H9 (cell line): ENCODE measurements at places on chromosomes 13 and 19. TPM values are rescaled to one million over a fixed set of nuclear protein-coding genes. Genes with fewer than 3 reads are reported as not detected.

GRCh38 chr13:94181461-94182107 lies 297.9 kb downstream of the DCT start:
- H3K4me1 ChIP-seq = no peaks in the 10 kb centered on the region
- no peaks in the 10 kb centered on the region for H3K27me3 ChIP-seq

GRCh38 chr13:29581666-29582065 lies 13.8 kb downstream of the SLC7A1 start:
- peaks cover 30% of the 10 kb centered on the region; the same call in 1 of the 2 replicates for H3K4me1 ChIP-seq
- H3K27ac ChIP-seq = no peak overlapping the region
- DNase-seq = no peak
- H3K36me3 ChIP-seq = peaks cover 9% of the 10 kb centered on the region; the same call in 2 of the 3 replicates
- 0 out of 2 replicates have a peak overlapping the region, but pooled peaks have one; percentile 1 for H3K4me3 ChIP-seq

DNA sequence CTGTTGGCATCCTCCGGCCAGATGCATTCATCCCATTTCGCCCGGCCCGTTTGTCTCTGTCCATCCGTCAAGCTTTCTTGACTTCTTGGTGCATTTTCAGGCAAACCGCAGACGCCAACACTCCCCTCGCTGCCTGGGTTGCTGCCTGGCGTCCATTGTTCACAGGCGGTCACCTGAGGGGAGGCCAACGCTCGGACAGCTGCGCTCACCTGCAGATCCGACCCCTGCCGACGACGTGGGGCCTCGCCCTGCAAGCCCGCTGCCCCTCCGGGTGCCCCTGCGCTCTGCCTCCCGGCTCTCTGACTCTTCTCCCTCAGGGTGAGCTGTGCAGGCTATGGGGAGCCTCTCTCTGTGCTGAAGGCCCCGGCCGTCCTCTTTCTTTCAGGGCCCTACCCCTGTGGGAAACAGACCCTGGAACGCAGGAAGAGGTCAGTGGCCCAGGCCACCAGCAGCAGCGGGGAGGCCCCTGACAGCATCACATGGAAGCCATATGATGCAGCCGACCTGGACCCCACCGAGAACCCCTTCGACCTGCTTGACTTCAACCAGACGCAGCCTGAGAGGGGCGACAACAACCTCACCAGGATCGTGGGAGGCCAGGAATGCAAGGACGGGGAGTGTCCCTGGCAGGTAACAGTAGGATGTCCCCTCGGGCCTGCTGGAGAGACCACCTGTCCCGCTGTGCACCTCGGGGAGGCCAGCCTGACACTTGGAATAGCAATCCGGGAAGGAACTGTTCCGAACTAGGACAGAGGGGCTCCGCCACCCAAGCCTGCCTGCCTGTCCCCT lies 14.8 kb upstream of the PROZ start:
- DNase-seq = peak; percentile 27
- H3K27me3 ChIP-seq = no peaks in the 10 kb centered on the region
- no peak overlapping the region for H3K4me3 ChIP-seq

DNA sequence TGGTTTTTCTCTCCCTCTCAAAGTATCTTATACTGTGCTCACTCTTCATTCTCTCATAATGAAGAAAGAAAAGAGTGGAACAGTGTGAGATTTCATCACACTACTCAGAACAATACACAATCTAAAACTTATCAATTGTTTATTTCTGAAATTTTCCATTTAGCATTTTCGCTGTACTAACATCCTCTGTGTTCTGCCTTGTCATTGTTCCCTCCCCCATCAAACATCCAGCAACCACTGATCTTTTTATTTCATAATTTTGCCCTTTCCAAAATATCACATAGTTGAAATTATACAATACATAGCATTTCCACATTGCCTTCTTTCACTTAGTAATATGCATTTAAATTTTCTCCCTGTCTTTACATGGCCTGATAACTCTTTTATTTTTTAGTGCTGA lies 658.7 kb downstream of the SLITRK1 start:
- H3K4me1 ChIP-seq = no peaks in the 10 kb centered on the region
- no peaks in the 10 kb centered on the region for H3K36me3 ChIP-seq
- DNase-seq = no peak
- no peaks in the 10 kb centered on the region for H3K27me3 ChIP-seq
- no peak overlapping the region for H3K27ac ChIP-seq

DNA sequence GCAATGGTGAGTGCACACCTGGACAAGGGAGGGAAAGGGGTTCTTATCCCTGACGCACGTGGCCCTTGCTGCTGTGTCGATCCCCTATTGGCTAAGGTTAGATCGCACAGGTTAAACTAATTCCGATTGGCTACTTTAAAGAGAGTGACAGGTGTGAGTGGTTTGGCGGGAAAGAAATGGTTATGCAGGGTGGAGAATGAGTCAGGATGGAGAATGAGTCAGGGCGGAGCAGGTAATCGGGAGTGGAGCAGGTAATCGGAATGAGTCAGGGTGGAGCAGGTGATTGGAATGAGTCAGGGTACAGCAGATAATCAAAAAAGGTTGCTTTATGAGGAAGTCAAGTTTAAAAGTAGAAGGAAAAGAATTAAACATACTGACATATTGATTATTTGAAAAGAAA lies 24.4 kb upstream of the SIAH3 start:
- H3K4me3 ChIP-seq = peak overlapping the region; percentile 0; the same call in 1 of the 3 replicates
- H3K36me3 ChIP-seq = no peaks in the 10 kb centered on the region
- DNase-seq = no peak
- peaks cover 3% of the 10 kb centered on the region for H3K4me1 ChIP-seq

Gene ZNF536
- total RNA-seq = not detected in 2 replicates

Gene ZNF793
- 14.6 and 17.1 TPM in 2 replicates for total RNA-seq

Gene MYO16
- total RNA-seq = not detected in 2 replicates
